ENCODE measurements at places on chromosomes 11 and 22. TPM values are rescaled to one million over a fixed set of nuclear protein-coding genes. Genes with fewer than 3 reads are reported as not detected.

The AP1B1 gene
- polyA plus RNA-seq = 30.0 TPM

DNA sequence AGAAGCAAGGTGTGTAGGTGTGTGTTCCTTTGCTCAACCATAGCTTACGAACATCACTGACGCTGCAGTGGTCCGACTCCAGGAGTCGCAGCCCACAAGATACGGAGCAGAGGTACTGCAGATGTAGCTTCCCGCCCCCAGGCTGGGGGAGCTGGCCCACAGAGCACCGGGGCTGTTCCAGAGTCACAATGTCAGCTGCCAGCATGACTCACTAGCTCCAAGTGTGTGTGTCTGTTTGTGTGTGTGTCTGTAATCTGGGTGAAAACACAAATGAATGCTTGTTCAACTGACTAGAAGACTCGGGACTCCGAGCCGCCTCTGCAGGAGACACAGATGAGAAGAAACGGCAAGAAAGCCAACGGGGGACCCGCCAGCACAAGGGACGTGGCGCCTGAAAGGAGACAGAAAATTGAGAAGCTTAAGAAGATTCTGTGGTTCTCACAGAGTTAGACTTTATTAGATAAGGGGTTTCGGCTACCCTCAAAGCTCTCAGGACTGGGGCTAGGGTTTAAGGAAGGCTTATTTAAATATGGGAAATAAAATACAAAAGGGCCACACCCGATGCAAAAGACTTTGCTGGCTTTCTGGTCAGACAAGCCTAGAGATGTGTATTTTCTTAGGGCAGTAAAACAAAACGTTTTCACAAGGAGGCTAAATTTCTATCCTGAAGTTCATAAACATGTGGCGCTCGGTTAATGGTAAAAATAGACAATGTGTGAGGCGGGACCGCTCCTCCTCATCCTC, 10.7 kb downstream of the VSIG10L2 start:
- DNase-seq = no peak

DNA sequence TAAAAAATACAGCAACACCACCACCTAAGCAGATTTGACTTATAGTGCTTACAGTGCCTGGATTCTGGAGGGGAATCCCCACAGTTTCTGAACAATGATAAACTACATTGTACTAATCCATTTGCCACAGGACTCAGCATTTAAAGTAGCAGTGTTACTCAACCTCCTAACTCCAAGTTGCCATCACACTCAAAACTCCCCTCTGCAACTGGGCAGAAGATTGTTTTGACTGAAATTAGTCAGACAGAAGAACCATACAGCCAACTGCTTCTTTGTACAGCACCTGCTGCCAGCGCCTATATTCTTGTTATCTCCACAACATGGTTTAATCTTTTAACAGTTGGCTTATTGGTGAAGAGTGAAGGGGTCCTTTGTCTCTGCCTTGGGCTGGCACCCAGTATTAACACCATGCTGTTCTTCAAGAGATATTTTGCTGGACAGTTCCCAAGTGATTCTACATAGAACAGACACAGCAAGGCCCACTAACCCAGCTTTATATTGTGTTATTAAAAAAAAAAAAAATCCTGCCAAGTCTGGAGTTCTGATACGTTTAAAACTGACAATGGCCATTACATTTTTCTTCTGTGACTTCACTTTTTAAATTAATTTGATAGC, 273.2 kb downstream of the DCDC1 start:
- no peak for DNase-seq

- DNase-seq = no peak
Measured at GRCh38 chr11:32420937-32421901, 14.1 kb downstream of the WT1 start.

DNA sequence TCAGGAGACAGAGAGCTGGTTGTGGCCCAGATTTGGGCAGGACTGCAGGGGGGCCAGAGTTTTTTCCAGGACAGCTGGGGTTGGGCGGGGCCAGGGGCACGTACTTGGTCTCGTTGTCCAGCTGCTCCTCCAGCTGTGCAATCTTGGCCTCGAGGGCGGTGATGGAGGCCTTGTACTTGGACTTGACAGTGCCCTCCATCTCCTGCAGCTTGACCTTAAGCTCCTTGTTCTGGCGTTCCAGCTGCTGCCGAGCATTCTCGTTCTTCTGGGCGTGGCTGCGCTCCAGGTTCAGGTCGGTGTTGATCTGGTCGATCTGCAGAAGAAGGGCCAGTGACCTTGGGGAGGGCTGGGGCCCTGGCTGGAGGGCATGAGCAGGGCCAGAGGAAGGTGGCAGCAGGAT, 32.1 kb downstream of the APOL1 start:
- DNase-seq = peak; percentile 29

GRCh38 chr22:50009765-50010675, 2.5 kb downstream of the IL17REL start:
- DNase-seq = no peak

GRCh38 chr11:104967534-104968354, 630 bp downstream of the CASP4 start:
- peak; percentile 18 for DNase-seq

DNA sequence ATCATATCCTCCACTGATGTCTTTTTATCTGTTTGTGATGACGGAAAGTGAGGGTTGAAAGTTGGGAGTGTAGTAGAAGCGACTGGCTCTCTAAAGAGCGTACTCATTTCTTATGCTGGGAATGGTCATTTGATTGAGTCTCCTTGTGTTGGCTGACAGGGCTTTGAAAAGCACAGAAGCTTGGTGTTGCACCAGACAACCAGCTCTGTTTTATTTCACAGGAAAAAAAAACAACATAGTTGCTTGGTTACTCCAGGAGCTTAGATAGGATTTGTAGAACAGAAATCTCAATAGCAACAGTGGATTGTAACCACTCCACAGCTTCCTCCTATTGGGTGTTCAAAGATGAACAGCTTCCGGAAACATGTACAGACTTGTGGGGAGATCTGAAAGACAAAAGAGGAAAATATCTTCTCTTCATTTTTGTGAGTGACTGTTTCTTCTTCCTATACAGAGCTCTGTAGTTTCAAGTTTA, 2.7 kb downstream of the RBM14 start:
- no peak for DNase-seq

The PANX3 gene
- not detected for polyA plus RNA-seq

The CDKN1C gene
- 250 TPM for polyA plus RNA-seq

DNA sequence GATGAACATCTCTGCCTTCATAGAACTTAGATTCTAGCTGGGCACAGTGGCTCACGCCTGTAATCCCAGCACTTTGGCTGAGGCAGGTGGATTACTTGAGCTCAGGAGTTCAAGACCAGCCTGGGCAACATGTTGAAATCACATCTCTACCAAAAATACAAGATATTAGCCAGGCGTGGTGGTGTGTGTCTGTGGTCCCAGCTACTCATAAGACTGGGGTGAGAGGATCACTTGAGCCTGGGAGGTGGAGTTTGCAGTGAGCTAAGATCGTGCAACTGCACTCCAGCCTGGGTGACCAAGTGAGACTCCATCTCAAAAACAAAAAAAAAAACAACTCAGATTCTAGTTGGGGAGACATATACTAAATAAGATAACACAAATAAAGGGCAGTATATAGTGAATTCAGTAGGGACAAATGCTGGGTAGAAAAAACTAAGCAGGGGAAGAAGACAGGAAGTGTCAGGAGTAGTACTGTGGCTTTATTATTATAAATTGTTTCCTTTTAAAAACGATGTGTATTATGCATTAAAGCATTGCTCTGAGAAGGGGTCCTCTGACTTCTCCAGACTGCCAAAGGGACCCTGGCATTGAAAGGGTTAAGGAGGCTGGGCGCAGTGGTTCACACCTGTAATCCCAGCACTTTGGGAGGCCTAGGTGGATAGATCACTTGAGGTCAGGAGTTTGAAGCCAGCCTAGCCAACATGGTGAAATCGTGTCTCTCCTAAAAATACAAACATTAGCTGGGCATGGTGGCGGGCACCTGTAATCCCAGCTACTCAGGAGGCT, 46.7 kb downstream of the PACS1 start:
- DNase-seq = no peak

GRCh38 chr22:39130152-39130704, 22.3 kb downstream of the CBX7 start:
- DNase-seq = no peak

DNA sequence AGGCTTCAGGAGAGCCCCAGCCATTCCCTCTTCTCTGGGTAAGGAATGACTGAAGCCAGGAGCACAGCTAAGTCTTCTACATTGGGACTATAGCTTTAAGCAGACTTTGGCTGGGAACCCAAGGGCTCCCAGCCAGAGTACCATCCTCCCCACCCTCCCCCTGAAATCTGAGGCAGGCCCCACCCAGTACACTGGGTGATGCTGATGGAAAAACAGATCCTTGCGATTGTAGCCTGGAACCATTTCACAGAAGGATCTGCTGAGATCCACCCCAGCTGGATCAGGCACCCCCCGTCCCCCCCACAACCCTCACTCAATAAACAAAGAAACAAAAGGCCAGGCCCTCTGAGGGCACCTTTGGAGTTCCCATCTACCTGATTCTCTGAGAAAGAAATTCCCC, 39.8 kb downstream of the IL18BP start:
- DNase-seq = peak; percentile 79

The P2RX6 gene
- 28.1 TPM for polyA plus RNA-seq

DNA sequence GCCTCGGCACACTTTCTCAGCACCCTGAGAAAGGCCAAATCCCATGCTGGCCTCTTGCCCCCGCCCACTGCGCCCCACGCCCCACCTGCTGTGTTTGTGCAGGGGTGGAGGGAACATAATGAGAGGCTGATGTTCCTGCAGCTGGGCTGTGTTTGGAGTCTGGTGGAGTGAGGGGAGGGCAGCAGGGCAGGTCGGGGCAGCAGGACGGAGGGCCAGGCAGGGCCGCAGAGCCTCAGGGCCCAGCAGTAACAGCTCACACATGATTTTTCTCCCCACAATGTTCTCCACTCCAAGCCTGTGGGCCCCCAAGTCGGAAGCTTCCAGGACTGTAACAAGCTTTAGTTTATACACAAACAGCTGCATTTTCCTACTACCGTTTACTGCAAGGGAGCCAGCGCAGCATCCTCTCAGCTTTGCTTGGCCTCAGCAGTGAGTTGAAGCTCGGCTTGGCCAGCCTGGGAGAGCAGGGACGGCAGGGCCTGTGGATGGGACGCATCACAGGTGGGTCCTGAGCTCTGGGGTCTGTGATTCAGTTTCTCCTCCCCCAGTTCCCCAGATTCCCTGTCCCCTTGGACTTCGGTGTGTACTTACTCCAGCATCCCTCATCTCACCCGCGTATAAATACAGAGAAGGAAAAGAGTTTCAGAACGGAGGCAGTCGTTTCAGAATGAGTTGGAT, 51.0 kb downstream of the RPUSD4 start:
- no peak for DNase-seq

The ARHGEF17 gene
- 60.3 TPM for polyA plus RNA-seq

The IGF2 gene
- polyA plus RNA-seq = 5,095 TPM

The SCN4B gene
- 3.7 TPM for polyA plus RNA-seq

The L3MBTL2 gene
- 15.5 TPM for polyA plus RNA-seq

DNA sequence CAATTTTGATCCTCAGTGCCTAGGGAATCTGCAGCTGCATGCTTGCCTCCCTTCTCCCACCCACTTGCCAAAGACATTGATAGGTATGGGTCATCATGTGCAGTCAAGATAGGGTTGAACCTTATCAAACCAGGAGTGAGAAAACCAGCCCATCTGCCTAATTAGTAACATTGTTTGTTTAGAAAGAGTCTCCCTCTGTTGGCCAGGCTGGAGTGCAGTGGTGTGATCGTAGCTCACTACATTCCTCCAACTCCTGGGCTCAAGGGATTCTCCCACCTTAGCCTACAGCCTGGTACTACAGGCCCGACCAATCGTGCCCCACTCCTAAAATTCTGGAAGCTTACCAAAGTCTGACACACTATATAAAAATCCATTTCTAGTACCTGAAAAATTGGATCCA, 4.6 kb downstream of the C11orf71 start:
- DNase-seq = no peak

The TMPRSS5 gene
- polyA plus RNA-seq = 1.7 TPM

GRCh38 chr11:83403691-83404389, 117.7 kb upstream of the CCDC90B start:
- no peak for DNase-seq

- no peak for DNase-seq
Measured at GRCh38 chr11:94494126-94494680, 419 bp downstream of the ANKRD49 start.

DNA sequence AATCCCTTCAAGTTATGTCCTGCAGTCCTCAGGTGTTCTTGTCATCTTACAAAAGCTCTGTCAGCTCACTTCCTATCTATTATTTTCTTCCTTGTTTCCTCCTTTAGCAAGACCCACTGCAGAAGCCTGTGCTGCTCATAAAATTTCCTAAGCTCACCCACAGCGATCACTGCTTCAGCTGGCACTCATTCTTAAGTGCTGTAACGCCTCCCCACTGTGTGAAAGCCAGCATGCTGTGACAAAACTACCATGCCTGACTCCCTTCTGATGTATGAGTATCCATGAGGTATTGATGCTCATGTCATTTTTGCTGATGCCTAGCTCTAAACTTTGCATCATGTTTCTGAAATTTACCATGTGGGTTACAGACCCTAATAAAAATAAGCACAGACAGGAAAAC, 41.5 kb upstream of the CNTN5 start:
- no peak for DNase-seq

DNA sequence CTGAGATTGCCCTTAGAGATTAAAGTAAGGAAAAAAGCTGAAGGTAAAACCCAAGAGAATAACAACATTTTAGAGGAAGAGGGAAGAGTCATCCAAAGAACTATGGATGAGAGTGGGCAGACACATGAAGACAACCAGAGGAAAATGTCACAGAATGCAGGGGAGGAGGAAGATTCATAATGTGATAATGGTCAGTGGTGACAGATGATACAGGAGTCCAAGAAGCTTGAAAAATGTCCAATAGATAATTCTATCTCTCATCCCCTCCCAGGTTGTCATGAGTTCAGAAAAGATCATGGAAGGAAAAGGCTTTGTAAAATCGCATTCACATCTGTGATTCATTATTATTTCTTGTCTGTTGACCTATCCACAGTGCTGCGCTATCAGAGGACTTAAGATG, 282.3 kb upstream of the CCDC90B start:
- DNase-seq = no peak

The C11orf42 gene
- polyA plus RNA-seq = 0.35 TPM

GRCh38 chr11:71342116-71342515, 89.7 kb upstream of the SHANK2 start:
- DNase-seq = no peak

Measured in hindlimb muscle (tissue), 1 donor.